ENCODE measurements at places on chromosomes 5 and 9.

GRCh38 chr9:13412331-13412730 lies 132.8 kb upstream of the MPDZ start:
- DNase-seq = no peak

- DNase-seq = no peak
Measured at GRCh38 chr9:14633906-14634565, 59.2 kb downstream of the ZDHHC21 start.

DNA sequence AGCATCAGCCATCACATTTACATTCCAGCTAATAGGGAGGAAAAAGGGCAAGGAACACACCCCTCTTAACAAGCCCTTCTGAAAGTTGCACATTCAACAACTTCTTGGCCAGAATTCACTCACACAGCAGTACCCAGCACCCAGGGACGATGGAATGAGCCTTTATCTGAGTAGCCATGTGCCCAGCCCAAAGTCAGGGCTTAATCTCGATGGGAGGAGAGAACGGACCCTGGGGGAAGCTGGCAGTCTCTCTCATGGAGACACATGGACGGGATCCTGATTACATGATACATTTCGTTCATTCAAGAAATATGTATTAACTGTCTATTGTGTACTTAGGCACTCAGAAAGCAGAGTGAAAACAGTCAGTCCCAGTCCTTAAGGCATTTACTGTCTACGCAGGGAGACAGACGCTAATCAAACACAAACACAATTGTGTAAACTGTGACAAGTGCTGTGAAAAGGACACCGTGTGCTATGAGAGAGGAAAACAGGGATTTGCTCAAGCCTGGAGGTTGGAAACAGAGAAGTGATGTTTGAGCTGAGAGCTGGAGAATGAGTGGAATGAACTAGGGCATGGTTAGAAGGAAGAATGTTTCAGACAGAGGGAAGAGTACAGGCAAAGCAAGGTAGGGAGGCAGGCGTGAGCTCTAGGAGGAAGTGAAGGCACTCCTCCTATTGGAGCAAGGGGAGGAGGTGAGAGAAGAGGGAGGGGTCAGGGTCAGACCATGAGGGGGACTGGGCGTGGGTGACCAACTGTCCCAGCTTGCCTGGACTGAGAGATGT lies 7.4 kb downstream of the OTULINL start:
- no peak for DNase-seq

DNA sequence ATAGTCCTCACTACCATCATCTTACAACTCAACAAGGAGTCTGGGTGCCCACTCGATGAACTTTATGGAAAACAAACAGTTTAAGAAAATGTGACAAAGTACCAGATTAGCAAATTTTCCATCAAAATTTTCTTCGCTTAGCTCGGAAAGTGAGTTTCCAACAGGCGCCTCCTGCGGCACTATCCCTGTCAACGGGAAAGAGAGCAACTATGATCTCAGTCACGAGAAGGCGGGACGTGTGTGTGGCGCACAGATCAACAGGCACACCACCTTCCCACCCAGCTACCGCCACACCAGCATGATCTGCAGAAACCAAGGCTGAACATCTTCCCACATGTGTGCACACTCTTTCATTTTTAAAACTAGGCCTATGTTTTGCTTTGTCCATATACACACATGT lies 13.7 kb upstream of the INPP5E start:
- no peak for DNase-seq

DNA sequence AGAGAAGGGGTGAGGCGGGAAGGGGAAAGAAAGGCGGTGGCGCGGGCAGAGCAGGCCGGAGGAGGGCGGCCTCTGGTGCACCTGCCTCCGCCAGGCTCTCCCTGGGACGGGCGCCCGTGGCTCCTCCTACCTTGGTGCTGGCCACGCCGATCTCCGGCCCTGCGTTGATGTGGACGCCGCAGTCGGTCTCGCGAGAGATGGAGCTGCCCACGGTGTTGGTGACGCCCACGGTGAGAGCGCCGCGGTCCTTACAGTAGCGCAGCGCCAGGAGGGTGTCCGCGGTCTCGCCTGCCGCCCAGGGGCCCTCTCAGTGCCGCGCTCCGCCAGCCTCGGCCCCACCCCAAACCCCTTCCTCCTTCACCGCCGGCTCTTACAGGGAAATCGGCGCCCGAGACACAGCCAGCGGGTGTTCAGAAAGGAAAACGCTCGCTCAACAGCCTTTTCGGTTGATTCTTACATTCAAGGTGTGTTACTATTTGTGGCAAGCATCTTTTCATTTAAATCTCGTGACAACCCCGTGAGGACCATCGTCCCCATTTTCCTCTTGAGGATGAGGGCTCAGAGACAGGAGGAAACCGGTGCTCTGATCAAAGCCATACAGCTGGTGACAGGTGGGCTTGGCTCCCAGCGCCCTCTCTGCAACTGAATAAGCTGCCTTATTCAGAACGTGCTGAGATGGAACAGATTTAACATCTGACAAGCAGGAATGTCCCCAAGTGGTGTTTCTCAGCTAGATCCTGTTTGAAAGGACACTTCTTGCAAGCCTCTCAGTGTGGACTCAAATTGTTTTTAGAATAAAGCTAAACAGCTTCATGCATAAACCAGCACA lies 22.0 kb upstream of the MAPK9 start:
- no peak for DNase-seq

DNA sequence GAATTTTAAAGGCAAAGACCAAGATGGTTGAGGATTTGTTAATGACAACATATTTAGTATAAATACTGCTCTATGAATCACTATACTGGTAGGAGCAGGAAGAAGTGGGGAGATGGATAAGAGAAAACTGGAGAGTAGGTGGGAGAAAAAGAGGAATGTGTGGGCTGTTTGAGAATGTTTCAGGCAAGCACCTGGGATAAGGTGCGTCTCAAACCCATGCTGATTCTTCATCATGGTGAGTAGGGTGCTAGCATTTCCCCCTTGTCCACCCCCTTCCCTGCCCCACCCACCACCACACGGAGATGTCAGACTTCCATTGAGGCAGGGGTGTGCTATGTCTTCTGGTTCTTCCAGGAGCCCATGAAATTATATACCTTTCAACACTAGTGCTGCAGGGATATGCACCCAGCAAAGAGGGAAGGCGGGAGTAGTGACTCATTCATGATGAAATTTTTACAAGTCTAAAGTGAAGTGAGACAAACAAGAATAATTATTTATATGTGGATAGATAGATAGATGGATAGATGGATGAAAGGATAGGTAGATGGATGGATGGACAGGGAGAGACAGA lies 54.3 kb downstream of the MTX3 start:
- no peak for DNase-seq

- no peak for DNase-seq
Measured at GRCh38 chr9:35096035-35096849, at the start of gene PIGO. TSS of gene PIGO (minus strand) at chr9:35096591. CDS start at chr9:35095565, 1,026 bp downstream.

- no peak for DNase-seq
Measured at GRCh38 chr5:7753596-7753995, 97.3 kb downstream of the CFAP90 start.

DNA sequence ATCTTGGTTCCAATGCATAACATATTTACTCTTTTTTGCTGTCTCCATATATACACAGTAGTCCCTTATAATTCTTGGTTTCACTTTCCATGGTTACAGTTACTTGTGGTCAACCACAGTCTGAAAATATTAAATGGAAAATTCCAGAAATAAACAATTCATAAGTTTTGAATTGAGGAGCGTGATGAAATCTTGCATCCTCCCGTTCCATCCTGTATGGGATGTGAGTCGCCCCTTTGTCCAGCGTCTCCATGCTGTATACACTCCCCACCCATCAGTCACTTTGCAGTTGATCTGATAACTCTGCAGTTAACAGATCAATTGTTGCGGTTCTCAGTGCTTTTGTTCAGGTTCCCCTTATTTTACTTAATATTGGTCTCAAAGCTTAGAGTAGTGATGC lies 11.5 kb upstream of the FAF2 start:
- peak; percentile 51 for DNase-seq

GRCh38 chr5:150600616-150601490 lies 39.6 kb upstream of the SYNPO start:
- DNase-seq = no peak

DNA sequence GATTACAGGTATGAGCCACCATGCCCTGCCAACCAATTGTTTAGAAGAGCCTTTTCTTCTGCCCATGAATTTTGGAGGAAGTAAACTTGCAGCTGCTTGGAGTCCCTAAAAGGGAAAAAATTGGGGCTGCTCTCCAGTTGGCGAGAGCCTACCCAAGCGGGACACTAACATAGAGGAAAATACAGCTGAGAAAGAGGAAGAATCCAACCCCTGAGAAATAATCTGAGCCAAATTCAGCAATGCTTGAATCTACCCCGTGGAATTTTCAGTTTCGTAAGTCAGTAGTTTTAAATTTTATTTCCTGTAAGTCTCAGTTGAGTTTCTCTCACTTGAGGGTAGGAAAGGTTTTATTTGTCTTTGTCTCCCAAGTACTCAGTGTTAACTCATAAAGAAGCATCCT lies 30.4 kb upstream of the UBTD2 start:
- DNase-seq = no peak

GRCh38 chr9:38145526-38146053 lies 76.6 kb upstream of the SHB start:
- DNase-seq = no peak
